Keratinocyte (primary cell): ENCODE measurements at places on chromosomes 6 and 20.

GRCh38 chr20:51736947-51737346 is 31.2 kb downstream of the ATP9A start:
- DNase-seq, result no peak

DNA sequence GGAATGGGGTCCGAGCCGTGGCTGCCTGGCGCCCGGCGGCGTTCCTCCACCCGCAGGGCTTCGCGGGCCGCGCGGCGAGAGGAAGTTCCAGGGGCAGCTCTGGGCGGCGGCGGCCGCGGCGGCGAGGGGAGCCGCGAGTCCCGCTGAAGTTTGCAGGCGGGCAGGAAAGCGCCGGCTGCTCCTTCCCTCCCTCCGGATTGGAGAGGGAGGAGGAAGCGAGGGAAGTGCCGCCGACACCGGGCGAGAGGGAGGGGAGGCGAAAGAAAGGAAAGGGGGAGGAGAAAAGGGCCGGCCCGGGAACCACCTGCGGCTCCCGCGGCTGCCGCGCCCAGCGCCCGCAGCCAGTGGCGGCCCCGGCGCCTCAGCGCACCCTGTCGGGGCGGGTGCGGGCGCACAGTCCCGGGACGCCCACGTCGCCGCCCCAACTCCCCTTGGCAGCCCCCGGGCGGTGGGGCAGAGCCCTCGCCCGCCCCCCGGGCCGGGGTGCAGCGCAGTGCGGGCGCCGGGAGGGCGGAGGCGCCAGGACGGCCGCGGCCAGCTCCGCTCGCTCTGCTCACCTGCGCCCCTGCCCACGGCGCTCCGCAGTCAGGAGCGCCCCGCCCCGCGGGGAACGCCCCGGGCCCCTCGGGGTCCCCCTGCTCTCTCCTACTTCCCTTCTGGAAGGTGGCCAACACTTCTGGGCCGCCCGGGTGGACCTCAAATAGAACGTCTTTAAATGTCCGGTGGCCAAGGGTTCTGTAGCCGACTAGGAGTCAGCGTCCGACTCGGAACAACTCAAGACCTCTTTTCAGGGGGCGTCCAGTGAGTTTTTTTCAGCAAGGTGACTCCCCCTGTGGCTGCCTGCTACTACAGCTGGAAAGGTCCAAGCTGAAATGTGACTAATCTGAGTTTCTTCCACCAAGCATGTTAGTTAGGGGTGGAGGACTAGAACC is 80.3 kb upstream of the CCDC28A start:
- no peak for DNase-seq

DNA sequence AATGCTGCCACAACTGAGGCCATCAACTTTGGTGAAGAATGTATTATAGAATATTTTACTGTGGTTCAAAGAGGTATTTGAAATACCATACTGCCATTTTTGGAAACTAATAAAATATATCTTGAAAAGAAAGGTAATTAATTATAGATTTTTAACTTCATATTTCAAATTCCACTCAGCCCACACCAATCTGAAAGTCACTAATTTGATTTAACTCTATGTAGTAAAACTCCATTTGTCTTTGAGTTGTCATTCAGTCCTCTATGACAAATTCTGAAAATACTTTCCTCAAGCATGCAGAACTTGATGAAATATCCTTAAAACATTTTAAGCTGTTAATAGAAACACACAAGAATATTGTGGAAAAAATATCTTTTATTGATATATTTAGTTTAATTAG is 1196.7 kb upstream of the CITED2 start:
- no peak for DNase-seq

DNA sequence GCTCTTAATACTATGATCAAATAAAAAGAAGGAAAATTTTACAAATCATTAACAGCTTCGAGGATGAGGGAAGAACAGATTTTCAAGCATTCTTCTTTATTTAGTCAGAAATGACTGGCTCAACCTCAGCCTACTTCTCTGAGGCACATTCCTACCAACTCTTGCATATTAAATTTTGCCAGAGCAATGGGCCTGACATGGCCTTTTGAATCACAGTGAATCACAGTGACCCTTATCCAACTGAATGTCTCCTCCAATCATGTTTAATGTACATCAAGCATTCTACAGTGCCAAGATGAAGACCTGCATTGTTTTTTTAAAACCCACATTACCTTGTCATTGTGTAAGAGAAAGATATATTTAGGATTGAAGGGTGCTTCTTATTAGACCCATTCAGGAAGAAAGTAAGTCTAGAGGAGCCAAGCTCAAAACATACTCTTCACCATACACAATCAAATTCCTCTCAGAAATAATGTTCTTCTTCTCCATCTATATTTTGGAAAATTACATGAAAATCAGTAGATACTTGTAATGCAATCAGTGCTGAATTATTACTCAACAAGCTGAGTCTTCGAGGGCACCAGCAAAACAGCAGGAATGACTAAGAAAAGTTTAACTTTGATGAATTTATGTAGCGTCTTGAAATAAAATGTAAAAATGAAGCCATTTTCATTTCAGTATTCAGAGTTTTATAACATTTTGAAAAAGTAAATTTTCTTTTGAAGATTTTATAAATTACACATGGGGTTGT is 44.1 kb upstream of the MOXD1 start:
- peak; percentile 44 for DNase-seq

DNA sequence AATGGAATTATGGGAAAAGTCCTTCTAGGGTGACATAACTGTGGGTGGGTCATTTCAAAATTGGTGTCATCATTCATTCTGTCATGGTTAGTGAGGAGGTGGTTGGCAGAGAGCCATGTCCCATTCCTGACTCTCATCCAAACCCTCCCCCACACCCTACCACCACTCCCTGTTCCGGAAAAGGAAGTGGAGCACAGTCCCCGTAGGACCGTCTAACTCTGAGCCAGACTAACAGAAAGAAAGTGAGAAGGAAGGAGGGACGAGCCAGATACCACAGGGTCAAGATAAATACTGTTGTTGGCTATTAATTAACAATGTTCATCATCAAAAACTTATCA is 4.8 kb downstream of the TRIM10 start:
- peak; percentile 33 for DNase-seq

- no peak for DNase-seq
These were observed 225.7 kb upstream of the TENT5A start for GRCh38 chr6:81978230-81978629.

- no peak for DNase-seq
These were observed 5.5 kb upstream of the AIG1 start for GRCh38 chr6:143055213-143055612.

DNA sequence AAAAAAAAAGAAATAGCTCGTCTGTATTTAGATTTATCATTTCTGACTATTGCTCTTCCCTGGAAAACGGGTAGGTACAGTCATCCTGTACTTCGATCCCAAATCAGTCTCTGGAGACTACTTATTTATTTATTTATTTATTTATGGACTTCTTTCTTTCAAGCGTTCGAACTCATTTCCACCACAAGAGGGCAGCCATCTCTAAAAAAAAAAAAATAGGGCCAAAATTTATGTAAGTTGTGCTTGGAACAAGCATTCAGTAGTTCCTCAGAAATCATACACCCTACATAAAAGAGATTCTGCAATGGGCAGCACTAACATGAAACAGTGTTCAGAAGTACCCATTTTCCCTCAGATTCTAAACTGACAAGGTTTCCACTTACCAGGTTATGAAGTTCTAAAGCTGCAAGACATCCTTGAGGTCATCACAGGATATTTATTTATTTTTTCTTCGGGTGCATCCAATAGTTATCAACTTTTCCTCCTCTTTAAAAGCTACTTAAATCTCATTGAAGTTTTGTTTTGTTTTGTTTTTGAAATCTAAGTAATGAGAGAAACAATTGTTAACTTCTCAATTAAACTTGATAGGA is 1.9 kb upstream of the BMP2 start:
- DNase-seq, result no peak

- no peak for DNase-seq
These were observed 381.6 kb downstream of the LAMA2 start for GRCh38 chr6:129264480-129265045.

GRCh38 chr6:33207552-33208090 is 679 bp upstream of the RING1 start:
- no peak for DNase-seq

DNA sequence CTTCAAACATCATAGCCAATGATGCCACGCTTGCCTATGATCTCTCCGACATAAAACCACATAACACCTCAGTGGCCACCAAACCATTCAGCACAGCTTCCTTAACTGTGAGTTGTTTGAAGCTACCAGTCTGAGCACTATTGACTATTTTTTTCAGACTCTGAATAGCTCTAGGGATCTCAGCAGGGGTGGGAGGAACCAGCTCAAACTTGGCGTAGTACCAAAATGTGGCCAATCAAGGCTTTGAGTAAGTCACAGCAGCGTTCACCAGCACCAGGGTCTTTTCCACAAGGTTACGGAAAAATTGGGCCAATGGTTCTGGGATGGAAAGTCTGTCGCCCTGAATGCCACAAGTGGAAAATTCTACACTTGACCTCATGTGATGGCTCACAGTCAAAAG is 70.6 kb downstream of the SMPDL3A start:
- DNase-seq, result no peak

DNA sequence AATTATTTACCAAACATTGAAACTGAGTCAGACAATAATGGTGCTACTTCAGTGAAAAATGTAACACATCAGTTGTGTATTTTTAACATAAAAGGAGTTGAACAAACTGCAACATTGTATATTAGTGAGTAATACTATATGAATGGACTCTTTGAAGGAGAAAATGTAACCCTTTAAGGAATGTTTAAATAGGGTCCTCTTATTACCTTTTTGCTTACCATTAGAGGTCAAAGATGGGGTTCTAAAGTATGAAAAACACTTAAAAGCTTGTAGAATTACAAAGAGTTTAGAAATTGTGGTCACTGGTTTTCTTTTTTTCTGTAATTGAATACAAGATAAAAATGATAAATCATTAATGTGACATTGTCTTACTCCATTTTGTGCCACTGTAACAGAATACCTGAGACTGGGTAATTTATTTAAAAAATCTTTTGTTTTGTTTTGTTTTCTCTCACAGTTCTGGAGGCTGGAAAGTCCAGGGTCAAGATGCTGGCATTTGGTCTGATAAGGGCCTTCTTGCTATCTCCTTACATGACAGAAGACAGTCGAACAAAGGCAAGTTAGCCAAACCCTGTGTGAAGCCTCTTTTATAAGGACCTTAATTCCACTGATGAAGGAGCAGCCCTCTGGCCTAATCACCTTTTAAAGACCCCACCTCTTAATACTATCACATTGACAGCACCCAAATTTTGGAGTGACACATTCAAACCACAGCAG is 43.2 kb downstream of the SESN1 start:
- DNase-seq, result no peak

DNA sequence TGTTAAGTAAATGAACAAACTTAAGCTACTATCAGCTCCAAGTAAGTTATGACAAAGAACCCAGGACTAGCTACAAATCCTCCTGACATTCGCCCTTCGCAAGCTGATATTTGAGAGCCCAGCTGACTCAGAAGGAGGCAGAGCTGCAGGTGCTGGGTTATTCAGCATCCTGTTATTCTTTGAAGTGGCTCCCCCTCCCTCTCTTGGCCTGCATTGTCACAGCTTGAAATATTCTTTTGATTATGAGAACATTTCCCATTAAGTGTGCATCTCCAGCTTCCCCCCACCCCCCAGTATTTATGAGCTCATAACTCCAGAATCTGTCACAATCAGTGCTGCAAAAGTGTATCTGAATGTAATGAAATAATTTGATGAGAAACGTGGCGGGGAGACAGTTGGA is 78.8 kb upstream of the RALY start:
- DNase-seq, result no peak

GRCh38 chr6:14058029-14058695 is 59.4 kb upstream of the CD83 start:
- no peak for DNase-seq

DNA sequence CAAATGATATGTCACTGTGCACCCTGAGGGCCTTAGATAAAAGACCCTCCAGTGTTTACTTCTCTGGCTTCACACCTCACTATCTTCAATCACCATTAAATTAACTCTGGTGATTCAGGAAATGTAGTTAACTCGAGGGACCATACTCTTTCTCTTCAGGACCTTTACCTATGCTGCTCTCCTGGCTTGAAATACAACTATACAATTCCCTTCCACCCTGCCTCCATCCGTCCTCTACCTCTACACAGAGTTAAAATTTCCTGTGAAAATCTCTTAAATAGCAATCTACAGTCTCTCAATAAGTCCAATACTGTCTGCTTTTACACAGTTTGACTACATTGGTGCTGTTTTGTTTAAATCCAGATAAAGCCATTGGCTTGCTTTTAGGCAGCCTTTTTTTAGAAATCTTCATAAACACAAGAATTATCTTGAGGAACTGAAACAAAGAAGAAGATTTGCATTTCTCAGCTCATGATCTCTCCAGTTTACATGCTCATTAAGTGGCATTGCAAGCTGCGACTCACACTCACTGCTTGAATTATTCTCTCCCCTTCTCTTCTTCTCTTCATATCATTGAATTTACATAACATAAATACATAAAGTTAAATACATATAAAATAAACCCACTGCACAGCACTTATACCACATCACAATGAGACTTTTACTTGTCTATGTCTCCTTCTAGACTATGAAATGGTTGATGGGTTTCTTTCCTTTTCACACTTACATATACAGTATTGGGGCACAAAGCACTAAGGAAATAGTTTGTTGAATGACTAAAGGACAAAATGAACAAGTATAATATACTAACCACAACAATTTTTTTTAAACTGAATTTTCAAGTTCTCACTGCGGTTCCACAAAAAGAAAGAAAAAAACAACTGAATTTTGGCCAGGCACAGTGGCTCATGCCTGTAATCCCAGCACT is 239.0 kb upstream of the KCNQ5 start:
- DNase-seq, result no peak
